ENCODE measurements at places on chromosomes 6 and 20.

GRCh38 chr6:104685871-104686549 lies 173.7 kb downstream of the HACE1 start:
- no peak for DNase-seq

DNA sequence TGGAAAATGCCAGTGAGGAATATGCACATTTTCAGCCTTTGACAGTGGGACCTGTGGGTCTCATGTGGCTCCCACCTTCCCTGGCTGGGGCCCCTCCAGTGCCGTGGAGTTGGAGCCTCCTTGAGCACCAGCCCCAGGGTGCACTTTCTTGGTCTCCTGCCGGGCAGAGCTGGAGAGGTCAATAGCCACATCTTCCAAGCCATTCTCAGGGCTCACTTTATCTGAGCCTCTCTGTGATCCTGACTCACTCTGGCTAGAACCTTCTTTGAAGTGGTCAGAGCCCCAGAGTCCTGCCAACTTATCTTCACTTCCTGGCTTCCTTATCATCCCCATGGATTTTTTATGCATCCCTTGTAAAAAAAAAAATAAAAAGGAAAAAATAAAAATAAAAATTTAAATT lies 5.7 kb downstream of the VSX1 start:
- DNase-seq = no peak

DNA sequence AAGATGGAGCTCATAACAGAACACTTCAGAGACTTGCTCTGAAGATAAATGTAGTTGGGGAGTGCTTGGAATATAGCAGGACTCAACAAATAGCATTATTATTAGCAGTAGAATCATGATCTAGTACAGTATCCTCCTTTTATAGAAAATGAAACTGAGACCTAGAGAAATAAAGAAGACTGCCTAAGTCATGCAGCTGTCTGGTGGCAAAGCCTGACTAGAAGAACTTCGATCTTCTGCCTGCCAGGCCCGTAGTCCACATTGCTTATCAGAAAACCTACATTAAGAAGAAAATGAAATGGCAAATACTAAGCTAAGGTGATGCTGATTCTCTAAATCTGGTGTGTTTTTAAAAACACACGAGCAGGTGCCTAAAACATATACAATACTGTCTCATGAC lies 46.4 kb upstream of the DST start:
- no peak for DNase-seq

- no peak for DNase-seq
Observed at GRCh38 chr6:132235596-132236280, 165.5 kb downstream of the MOXD1 start.

DNA sequence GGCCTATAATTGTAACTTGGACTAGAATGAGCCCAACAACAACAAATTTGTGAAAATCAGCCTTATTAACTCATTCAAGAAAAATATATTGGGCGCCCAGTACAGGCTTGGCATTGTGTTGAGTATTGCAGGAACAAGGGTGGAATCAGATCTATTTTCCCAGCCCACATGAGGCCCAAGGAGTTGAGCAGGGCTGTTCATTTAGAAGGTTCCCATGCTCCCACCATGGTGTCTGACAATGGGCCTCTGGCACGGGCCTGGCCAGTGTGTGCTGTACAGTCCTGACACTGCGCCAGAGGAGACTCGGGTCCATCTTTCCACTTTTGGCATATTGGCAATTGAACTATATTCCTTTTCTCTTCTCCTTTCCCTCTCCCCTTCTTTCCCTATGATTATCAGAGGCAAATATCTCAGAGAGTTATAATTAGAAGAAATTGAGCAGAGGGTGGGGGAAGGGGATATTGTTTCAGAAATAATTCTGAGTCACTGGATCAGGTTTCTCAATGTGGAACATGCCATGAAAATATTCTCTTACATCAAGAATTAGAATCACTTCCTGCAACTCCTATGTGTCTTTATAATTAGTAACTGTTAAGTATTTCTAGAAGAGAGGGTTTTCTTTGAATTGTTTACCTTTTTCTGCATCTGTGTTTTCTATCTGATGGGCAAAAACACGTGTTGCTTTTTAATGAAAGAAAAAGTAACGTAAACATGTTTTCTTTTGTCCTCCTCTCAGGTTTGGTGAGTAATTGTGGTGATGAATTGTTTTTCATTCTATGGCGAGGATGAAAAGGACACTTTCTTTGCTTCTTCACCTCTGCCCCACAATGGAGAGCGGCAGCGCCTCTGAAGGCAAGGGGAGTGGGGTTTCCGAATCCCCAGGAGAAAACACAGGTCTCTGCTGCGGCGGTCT lies 209.4 kb downstream of the FOXA2 start:
- DNase-seq = no peak

DNA sequence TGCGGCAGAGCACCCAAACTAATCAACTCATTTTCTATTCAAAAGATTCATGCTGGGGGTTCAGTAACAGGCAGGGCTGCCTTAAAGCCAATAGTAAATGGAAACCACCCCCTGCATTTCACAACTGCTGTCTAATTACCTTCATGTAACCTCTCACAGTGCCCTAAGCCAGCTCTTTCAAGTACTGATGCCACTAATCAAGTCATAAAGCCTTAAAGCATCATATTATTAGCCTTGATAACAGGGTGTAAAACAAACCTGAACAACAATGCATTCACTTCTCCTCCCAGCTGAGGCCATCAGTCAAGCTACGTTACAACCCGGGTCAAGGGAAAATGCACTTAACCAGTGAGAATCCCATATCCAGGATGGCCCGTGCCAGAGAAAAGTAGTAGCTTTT lies 33.0 kb downstream of the TRERF1 start:
- no peak for DNase-seq

GRCh38 chr6:2543321-2543720 lies 207.4 kb downstream of the MYLK4 start:
- no peak for DNase-seq

DNA sequence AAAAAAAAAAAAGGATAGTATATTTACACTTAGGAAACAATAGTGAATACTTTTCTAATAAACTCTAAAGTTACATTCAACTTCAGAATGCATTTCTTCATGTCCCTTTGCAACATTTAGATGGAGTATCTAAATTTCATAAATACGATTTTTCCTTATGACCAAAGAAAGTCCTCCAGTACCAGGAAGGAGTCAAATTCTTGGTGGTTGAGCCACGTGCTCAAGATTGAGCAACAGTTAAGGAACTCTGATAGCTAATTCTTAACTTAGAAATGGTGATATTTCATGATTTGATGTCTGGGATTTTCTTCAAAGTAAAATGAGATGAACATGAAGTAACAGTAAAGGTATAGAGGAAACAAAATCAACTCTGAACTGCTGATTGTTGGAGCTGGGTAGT lies 92.7 kb downstream of the SASH1 start:
- DNase-seq = no peak

GRCh38 chr6:55704421-55704820 lies 125.4 kb upstream of the HMGCLL1 start:
- DNase-seq = no peak

DNA sequence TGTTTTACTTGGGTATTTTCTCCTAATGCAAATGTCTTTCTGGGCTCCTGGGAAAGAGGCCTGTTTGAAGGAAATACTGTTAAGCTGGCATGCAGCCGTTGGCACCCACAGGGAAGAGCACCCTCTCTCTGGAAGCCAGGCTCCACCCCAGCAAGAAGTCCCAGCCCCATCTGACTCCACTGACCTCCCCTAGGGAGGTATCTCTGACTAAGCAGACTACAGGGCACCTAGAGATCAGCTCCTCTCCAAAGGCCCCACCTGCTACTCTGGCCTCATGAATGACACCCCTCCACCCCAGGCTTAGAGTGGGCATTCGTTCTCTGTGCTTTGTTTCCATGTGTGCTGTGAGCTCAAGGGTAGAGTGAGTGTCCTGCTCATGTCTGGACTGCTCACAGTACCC lies 6.4 kb upstream of the MDGA1 start:
- DNase-seq = no peak

DNA sequence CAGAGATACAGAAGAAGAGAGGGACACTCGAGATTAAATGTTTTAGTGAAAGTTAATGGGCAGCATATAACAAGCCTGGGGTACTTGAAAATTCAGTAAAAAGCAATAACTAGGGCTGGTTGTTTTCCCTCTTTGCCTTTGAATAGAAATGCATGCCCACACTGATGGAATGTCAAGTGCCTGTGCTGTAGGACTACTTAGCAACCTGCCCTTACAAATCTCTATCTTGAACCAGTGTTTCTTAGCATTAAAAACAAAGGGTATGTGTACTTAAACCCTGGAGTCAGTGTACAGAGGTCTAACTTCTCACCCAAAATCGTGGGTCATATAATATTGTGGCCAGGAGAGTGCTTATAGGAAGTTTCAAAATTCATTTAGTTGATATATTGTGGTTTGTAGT lies 37.1 kb downstream of the RNF144B start:
- DNase-seq = no peak

DNA sequence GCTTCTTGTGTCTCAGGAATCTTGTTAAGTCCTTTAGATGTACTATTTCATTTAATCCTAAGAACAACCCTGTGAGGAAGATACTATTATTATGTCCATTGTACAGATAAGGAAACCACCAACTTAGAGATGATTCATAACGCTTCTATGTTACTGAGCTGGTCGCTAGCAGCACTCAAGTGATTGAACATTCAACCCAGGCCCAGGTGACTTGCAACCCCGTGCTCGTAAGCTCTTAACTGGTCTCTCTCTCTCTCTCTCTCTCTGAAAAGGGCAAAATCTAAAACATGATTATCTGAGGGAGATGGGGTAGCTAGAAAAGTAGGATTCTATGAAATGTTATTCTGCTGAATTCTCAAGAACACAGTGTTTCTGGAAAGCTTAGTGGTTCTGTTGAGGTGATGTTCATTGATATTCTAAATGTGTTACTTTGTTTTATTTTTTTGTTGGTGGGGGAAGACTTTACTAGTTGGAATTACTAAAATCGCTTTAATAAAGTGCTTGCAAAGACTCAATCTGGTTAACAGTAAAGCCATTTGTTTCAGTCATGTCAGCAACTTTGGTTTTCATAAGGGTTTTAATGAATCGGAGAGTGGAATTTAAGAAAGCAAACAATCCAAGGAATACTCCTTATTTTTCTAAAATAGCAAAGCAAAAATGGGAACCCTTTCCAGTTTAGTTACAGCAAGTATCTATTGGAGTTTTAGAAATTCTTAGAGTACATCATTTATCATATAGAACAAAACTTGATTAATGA lies 265.0 kb upstream of the TAB2 start:
- no peak for DNase-seq

Measured in activated CD4-positive, alpha-beta T cell treated with anti-CD3 and anti-CD28 coated beads, Interleukin-2, amount 10 ng/mL, durations not matched to agents 7 days and 5 days (primary cell).